ENCODE measurements at places on chromosomes 3 and 15.

DNA sequence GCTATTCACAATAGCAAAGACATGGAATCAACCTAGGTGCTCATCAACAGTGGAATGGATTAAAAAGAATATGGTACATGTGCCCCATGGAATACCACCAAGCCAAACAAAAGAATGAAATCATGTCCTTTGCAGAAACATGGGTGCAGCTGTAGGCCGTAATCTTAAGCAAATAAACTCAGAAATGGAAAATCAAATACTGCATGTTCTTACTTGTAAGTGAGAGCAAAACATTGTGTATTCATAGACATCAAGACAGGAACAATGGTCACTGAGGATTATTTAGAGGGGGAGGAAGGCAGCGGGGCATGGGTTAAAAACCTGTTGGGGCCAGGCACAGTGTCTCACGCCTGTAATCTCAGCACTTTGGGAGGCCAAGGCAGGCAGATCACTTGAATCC, 304.7 kb upstream of the ROBO2 start:
- no peak for DNase-seq

GRCh38 chr3:172221547-172221946, 182.2 kb downstream of the FNDC3B start:
- DNase-seq: no peak

- DNase-seq: no peak
Observed at GRCh38 chr15:98626153-98626552, 22.2 kb upstream of the IGF1R start.

DNA sequence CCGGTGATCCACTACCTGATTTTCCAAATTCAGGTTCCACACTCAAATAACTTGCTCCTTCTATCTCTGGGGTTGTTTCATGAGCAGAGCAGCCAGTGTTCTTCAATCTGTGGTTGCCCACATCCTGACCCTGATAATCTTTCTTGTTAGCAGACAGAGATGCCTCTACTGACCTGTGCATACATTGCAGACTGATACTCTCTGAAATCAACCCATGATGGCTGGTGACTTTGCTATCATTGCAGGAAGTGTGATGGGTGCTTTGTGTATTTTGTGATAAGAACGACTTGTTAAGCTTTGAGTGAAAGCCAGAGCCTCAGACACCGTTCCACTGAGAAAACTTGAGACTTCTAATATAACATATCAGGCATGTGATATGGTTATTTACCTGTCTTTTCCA, 39.9 kb downstream of the GATM start:
- no peak for DNase-seq

- no peak for DNase-seq
Observed at GRCh38 chr15:34437687-34438086, at the start of gene GOLGA8A. Gene GOLGA8A, minus strand, starts transcription at chr15:34437808. Its CDS starts 48,117 bp downstream, at chr15:34389691.

- no peak for DNase-seq
Observed at GRCh38 chr15:39720081-39720480, 62.6 kb downstream of the FSIP1 start.

GRCh38 chr3:192864941-192865340, 52.7 kb downstream of the MB21D2 start:
- no peak for DNase-seq

GRCh38 chr15:33985287-33985686, 17.0 kb downstream of the CHRM5 start:
- DNase-seq: no peak

DNA sequence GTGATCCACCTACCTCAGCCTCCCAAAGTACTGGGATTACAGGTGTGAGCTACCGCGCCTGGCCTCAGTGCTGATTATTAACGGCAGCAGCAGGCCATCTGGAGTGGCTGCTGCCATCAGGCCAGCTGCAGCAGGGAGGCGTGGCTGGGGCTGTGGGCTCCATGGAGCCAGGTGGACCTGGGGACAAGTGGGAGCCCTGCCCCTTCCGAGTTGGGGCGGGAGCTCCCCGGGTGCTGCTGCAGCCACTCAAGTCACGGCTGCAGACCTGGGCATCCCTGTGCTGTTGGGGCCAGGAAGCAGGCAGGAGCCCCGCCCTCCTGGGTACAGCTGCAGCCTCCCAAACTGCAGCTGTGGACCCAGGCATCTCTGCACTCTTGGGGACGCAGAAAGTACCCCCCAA, 23.9 kb downstream of the LRRC49 start:
- no peak for DNase-seq

- no peak for DNase-seq
Observed at GRCh38 chr3:190017521-190018288, 103.0 kb downstream of the P3H2 start.

DNA sequence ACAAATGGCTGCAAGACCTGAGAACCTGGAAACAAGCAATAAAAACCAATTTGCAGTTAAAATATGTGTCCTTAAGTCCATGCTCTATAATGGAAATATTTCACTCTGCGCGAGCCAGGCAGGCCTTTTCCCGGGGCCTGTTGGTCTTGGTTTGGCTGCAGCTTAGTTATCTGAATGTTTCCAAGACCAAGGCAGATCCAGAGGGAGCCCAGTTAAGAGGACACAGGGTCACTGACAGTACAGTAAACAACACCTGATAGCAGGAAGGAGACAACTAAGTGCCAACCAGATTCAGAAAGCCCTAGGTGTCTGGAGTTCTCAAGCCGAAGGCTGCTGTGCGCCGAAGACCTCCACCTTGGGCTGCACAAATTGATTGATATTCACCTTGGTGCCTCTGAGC, 32.8 kb downstream of the THSD4 start:
- DNase-seq: no peak

GRCh38 chr15:63169788-63170187, 12.5 kb upstream of the RPS27L start:
- no peak for DNase-seq

- no peak for DNase-seq
Observed at GRCh38 chr3:70716832-70717231, 404.4 kb upstream of the MDFIC2 start.

DNA sequence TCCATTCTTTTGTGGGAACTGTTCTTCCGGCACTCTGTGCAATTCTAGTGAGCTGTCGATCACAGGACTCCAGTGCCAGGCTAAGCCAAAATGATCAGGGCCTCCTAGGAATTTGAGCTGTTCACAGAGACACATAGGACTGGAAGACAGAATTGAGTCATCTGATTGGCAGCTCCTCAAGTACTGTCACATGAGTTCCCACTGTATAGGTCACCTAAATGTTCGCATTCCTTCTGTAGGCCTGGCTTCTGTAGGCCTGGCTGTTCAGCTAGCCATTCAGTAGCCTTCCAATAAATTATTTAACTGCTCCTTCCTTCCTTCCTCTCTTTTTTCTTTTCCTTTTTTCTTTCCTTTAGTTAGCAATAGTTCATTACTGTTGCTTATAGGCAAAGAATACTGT, 4.3 kb downstream of the PROS1 start:
- no peak for DNase-seq

GRCh38 chr15:98124581-98124980, 164.1 kb downstream of the ARRDC4 start:
- no peak for DNase-seq

- DNase-seq: no peak
Observed at GRCh38 chr15:80560601-80561400, 134.3 kb upstream of the ABHD17C start.

All from mesenteric fat pad (tissue), 1 donor.